ENCODE measurements at places on chromosomes 5 and 9. TPM values are rescaled to one million over a fixed set of nuclear protein-coding genes. Genes with fewer than 3 reads are reported as not detected.

GPR107 gene
- 41.8 TPM for total RNA-seq

- DNase-seq = no peak
These were observed 157.5 kb downstream of the MACROH2A1 start for GRCh38 chr5:135241536-135241935.

GRCh38 chr5:180720486-180720885 is 19.4 kb downstream of the OR2Y1 start:
- DNase-seq = peak; percentile 18

DNA sequence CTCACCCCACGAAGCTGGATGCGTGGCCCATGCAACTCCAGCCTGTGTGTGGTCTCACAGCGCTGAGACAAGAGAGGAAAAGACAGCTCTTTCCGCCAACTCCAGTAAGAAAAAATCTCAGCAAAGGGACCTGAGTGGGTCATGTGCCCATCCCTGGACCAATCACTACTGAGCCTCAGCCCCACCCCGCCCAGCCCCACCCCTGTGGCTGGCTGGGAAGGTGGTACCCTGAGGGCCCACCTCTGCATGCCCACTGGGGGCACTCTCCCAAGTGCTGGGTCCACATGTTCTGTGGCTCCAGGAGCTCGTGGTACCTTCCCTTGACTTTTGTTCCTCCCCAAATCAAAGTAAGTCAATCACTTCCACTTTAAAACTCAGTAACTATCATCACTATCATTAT is 105.1 kb upstream of the SMIM23 start:
- DNase-seq = no peak

DNA sequence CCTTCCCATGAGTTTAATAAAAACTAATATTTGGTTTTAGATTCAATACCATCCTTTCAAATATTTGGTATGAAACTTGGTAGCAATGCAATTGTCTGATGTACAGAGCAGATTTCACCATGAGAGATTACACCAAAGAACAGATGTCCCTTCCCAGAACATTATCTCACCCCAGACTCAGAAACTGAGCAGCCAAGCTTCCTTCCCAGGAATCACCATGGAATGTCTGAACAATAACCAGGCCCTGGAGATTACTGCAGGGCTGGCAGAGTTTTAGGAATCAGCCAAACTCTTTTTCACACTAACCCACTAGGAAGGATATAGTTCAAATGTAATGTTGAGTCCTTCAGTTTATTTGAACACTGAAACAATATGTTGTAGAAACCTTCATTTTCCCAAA is 23.9 kb downstream of the CLTA start:
- DNase-seq = no peak

DNA sequence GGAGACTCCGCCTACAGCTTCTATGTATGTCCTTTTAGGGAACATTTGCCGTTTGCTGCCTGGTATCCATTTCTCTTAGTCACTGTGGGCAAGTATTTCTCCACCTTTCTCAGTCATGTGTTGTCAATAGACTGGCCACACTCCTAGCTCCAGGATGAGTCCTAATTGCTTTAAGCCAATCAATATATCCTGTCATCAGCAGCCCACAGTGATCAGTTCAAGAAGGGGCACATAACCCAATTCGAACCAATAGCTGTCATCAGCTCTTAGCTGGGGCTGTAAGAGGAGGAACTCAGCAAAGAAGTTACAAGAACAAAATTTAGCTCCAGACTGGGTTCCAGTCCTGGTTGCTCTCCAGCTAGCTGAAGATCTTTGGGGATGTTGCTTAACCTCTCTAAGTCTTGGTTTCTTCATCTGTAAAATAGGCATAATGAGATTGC is 70.7 kb upstream of the MAN2A1 start:
- DNase-seq = no peak

RNF130 gene
- total RNA-seq = 24.4 TPM

TMEM174 gene
- not detected for total RNA-seq

DNA sequence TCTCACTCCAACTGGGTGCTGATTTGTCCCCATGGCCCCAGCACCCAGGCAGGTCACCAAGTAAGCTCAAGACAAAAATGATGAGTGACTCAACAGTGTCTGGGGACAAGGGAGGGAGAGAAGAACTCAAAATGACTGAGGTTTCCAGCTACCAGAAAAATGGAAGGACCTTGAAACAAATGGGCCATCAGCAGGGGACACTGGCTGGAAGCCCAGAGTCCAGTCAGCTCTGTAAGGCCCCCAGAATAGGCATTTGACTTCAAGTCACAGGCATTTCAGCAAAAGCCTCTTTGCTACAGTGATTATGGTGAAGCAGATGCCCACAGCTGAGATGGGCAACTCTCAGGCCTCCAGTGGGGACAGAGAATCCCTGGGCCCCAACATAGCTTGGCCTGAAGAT is 139.0 kb upstream of the GABRP start:
- DNase-seq = no peak

RPL7A gene
- 1,600 TPM for total RNA-seq

GRCh38 chr9:16869882-16870595 is 431 bp downstream of the BNC2 start:
- no peak for DNase-seq

ANKRD55 gene
- total RNA-seq = 0.88 TPM

DNA sequence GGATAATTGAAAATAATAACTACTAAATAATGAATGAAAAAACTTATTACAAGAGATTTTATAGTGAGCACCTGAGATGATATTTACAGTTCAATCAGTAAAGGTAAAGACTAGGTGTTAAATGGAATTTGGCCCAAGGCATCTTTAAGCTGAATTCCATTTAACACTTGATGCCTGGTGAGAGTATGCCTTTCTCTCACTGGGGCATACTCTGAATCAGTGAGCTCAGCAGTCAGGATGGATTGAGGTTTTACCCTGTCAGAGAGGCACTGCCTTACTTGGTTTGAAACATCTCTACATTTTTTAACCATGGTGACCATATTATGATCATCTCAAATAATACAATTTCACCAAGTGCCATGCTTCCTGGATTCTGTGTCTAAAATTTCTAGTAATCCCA is 1416.3 kb downstream of the MAT2B start:
- no peak for DNase-seq

Data from natural killer cell (primary cell).